ENCODE measurements at places on chromosomes 7 and 10. TPM values are rescaled to one million over a fixed set of nuclear protein-coding genes. Genes with fewer than 3 reads are reported as not detected.

Gene ACSM6
- 0.49 TPM for total RNA-seq

Gene UPK3B
- total RNA-seq, result 3.7 TPM

Gene HOXA7
- 6.2 TPM for total RNA-seq

Gene GRID2IP
- total RNA-seq, result 0.18 TPM

Gene BTBD16
- 0.89 TPM for total RNA-seq

Gene CEP55
- 0.62 TPM for total RNA-seq

Gene GPR141
- 1.8 TPM for total RNA-seq

Gene WEE2
- total RNA-seq, result not detected

Gene CNTNAP2
- 0.49 TPM for total RNA-seq

Gene GATA3
- 2.6 TPM for total RNA-seq

Gene VPS26A
- 53.6 TPM for total RNA-seq

Gene OR2A42
- total RNA-seq, result 0.27 TPM

Gene CPEB3
- total RNA-seq, result 6.2 TPM

Gene INA
- not detected for total RNA-seq

Gene POU6F2
- 2.9 TPM for total RNA-seq

Gene GDF2
- not detected for total RNA-seq

Gene ITIH5
- total RNA-seq, result 34.9 TPM

Gene MKRN1
- total RNA-seq, result 113 TPM

Gene TUBB8
- not detected for total RNA-seq

Gene EPHA1
- total RNA-seq, result 0.22 TPM

Gene LRRTM3
- total RNA-seq, result 0.31 TPM

Gene CUBN
- 27.6 TPM for total RNA-seq

Gene TMEM106B
- 54.0 TPM for total RNA-seq

Gene RPEL1
- not detected for total RNA-seq

Gene PTPRN2
- total RNA-seq, result 12.7 TPM

Gene OPN4
- total RNA-seq, result 0.18 TPM

Gene ACSL5
- total RNA-seq, result 11.3 TPM

Gene AMPH
- 5.9 TPM for total RNA-seq

Gene SOSTDC1
- total RNA-seq, result 1.4 TPM

Measured in sciatic nerve (tissue), 2 donors.